ENCODE measurements at places on chromosomes 16 and 17.

- no peak for DNase-seq
Observed at GRCh38 chr16:5850632-5851392, 753.2 kb upstream of the EEF2KMT start.

GRCh38 chr16:56357241-56357764, 68.0 kb downstream of the AMFR start:
- DNase-seq = no peak

DNA sequence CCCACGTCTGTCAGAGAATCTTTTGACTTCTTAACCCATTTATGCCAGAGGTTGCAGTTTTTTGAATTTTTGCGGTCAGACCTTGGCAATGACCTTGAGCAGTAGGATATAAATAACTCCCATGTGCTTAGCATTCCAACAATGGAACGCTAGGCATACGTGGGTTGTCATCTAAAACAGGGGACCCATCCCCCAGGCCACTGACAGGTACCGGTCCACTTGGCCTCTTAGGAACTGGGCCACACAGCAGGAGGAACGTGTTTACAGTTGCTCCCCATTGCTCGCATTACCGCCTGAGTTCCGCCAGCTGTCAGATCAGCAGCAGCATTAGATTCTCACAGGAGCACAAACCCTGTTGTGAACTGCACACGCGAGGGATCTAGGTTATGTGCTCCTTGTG, 76.8 kb upstream of the LGALS9 start:
- DNase-seq = no peak

GRCh38 chr16:26721290-26721689, 345.4 kb upstream of the C16orf82 start:
- DNase-seq = no peak

- DNase-seq = no peak
Observed at GRCh38 chr17:27810902-27811557, 10.7 kb upstream of the NOS2 start.

DNA sequence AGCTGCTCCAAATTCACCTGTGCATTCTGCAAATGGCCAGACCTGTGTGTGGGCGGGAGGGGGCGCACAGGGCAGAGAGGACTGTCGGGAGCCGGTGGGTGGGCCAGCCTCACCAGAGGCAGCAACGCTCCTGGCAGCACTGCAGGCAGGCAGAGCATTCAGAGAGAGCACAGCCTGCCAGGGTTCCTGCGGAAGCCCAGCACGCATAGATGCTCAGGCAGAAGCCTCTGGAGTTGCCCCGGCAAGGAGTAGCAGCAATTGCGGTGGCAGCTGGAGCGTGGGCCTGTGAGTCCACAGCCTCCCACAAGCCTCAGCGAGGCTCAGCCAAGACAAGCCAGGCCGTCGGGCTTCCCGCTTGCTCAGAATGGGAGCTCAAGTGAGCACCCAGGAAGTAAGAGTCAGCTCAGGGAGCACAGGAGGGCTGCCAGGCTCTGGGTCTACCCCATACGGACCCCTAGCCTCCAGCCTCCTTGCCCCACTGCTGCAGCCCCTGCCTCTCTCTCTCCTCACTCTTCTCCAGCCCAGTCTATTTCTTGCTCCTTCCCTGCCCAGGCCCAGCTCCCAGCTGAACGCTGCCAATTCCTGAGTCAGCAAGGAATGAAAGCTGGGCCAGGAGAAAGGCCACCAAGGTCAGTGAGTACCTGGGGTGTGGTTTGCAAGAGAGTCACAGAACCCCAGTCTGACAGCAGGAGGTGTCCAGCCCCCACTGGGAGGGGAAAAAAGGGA, 9.6 kb downstream of the EMC6 start:
- no peak for DNase-seq

DNA sequence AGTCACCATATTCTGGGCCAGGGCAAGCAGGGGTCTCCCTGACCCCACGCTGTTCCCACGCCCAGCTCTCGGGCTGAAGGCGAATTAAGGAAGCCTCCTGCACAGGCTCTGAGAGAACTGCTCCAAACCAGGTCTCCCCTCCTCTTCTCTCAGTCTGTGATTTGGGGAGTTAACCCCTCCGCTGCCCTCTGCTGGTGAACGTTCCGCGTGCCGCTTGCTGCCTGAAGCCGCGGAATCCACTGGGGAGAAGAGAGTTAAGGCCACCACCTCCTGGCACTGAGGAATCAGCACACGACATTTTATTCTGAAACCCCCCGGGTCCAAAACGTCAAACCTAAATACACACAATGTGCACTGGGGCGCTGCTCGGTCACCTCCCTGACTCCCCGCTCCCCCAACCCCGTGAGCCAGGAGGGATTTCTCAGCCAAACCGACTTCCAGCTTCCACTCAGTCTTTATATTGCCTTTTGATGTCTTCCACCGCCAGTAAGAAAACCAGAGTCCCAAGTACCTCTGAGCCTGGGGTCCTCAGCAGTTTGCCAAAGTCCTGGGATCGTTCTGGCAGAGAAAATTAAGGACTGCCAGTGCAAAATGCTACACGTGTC, 54.4 kb upstream of the RCVRN start:
- peak; percentile 83 for DNase-seq

DNA sequence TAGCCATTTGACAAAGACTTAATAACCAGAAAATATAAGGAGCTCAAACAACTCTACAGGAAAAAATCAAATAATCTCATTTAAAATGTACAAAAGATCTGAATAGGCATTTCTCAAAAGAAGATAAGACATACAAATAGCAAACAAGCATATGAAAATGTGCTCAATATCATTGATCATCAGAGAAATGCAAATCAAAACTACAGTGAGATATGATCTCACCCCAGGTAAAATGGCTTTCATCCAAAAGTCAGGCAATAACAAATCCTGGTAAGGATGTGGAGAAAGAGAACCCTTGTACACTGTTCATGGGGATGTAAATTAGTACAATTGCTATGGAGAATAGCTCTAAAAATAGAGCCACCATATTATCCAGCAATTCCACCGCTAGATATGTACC, 43.1 kb downstream of the HSD17B2 start:
- no peak for DNase-seq

- no peak for DNase-seq
Observed at GRCh38 chr17:539766-540165, 174.9 kb downstream of the VPS53 start.

DNA sequence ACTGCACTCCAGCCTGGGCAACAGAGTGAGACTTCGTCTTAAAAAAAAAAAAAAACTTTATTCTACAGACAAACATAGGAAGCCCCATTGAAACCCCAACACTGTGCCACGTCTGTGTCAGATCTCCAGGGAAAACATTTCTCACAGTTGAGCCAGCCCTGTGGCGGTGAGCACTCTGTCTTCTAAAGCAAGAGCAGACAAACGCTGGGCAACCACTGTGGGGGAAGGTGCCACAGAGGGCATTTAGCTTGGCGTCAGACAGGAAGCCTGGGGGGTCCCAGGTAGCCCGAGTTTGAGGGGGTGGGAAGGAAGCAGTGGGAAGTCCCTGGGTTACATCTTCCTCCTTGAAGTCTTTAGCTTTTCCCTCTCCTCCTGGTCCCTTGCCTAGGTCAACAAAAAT, 16.0 kb downstream of the C17orf100 start:
- DNase-seq = no peak

DNA sequence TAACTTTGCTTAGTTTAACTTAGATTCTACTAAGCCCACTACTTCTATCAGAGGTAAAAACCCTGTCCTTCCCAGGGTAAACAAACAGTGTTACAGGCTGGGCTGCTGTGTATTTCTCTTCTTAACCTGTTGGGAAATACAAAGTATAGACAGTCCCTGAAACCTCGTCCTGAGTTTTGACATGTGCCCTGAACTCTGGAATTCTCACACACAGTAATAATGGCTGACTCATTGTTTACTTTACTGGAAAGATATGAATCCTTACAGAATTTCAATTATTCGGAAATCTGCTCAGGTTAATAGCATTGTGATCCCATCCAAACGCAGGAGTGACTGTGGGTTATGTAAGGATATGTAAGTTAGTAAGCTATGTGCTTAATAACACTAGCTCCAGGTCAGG, 199.1 kb downstream of the TMEM114 start:
- no peak for DNase-seq

DNA sequence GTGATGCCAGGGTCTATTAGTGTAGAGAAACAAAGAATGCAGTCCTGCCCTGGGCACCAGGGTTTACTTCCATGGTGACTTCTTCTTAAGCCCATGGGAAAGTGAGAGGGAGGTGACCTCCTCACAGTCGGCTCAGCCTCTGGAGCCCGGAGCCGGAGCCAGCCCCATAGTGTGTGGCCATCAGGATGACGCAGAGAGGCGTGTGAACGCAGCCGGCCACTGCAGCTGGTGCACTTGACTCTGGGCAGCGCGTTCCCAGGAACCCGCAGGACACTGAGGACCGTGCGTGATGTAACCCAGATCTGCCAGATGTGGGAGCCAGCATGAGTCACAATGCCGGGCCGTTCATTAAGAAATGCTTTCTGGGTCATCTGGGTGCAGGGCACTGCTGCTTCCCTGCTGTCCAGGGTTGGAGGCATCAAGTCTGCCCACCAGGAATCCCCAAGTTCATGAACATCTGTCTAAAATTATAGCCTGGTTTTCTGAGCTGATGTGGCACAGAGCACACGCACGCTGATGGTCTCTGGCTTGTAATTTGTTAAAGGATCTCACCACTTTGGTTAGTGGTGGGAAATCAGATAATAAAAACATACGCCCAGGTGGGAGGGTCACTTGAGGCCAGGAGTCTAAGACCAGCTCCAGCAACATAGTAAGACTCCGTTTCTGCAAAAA, 114.1 kb downstream of the PITPNC1 start:
- DNase-seq = no peak

DNA sequence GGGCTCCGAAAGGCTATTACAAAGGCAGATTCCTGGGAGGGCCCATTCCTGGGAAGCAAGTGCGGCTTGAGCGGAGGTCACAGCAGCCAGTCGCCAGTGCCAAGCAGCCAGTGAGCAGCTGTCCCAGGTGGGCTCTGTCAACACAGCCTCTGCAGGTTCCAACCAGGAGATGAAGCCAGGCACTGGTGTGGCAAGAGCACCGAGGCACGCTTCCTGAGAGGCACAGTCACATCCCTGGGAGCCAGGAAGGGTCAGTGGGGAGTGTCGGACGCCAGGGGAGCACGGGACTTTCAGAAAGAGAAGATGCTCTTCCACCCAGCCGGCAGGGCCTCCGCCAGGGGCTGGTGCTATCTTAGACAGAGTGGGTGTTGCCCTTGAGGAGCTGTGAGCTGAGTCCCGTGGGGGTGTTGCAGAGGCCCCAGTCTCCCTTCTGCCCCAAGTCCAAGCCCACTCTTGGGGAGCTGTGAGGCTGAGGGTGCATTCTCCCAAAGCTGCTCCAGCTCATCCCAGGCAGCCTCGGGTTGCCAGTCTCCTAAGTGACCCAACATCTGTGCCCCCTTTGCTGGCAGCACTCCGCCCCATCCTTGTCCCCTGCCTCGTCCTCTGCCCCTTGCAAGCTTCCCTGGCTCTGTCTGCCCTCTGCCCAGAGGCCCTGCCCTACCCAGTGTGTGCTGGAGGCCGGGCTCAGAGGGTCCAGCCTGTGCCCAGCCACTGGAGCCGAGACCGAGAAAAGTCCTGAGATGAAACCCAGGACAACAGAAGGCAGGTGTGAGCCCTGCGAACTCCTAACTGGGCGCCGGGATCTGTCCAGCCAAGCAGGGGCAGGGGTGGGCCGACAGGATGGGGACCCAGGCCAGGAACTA, 6.6 kb downstream of the UBALD1 start:
- no peak for DNase-seq

DNA sequence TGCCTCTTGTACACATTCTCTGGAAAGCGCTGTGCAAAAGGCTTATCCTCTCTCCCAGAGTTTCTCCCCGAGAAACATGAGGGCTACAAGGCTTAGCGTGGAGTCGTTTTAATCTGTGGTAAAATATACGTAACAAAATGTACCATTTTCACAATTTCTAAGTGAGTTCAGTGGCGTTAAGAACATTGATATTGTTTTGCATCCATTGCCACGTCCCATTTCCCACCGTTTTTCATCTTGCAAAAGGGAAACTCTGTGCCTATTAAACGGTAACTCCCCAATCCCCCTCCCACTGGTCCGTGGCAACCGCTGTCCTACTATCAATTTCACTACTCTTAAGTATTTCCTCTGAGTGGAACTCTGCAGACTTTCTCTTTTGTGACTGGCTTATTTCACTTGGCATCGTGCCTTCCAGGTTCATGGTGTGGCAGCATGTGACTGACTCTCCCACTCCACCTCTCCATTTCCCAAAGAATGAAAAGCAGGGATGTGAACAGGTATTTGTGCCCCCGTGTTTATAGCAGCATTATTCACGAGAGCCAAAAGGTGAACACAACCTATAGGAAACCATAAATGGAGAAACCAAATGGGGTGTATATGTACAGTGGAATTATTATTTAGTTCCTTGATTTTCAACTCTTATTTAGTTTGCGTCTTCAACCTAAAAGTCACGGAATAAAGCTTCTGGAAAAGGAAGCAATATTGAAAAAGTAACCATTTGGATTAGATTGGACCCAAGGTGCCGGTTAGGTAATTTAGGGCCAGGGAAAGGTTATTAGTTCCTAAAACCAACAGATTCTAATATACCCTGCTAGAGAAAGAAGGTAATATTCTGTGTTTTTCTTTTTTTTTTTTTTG, 1.1 kb upstream of the USP32 start:
- peak; percentile 31 for DNase-seq

GRCh38 chr17:82091264-82092066, 6.6 kb downstream of the FASN start:
- DNase-seq = no peak

GRCh38 chr17:33940769-33941370, 314.2 kb upstream of the CCL2 start:
- DNase-seq = no peak

DNA sequence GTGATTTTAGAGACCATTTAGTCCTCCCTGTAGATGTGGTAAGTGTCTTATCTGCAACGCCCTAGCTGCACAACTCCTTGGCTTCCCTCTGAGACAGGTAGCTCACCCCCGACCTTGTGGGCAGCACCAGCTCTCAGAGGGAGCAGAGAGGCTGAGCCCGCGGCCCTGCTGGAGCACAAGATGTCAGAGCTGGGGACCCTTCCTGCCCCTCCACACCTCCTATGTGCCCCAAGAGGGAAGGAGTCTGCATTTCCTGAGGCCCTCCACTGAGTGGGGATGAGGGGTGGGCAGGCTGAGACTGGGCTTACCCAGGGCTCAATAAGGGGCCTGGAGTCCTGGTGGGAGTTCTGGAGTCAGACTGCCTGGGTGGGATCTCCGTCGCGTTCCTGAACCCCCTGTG, 12.2 kb upstream of the ADGRG1 start:
- no peak for DNase-seq

DNA sequence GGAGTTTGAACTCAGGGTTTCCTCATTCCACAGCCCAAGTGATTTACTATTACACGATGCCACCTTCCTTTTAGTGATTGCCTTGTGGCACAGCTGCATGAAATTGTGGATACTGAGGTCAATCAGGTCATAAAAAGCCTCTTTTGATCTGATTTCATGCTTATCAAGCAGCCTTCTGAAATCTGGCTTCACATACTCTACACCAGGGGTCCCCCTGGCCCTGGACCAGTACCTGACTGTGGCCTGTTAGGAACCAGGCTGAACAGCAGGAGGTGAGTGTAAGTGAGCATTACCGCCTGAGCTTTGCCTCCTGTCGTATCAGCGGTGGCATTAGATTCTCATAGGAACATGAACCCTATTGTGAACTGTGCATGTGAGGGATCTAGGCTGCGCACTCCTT, 13.8 kb downstream of the SLFN5 start:
- no peak for DNase-seq

GRCh38 chr17:70813355-70813930, 644.1 kb downstream of the KCNJ2 start:
- no peak for DNase-seq
